ENCODE measurements at places on chromosomes 5 and 9.

GRCh38 chr5:22835686-22836085 lies 17.5 kb downstream of the CDH12 start:
- DNase-seq: no peak

DNA sequence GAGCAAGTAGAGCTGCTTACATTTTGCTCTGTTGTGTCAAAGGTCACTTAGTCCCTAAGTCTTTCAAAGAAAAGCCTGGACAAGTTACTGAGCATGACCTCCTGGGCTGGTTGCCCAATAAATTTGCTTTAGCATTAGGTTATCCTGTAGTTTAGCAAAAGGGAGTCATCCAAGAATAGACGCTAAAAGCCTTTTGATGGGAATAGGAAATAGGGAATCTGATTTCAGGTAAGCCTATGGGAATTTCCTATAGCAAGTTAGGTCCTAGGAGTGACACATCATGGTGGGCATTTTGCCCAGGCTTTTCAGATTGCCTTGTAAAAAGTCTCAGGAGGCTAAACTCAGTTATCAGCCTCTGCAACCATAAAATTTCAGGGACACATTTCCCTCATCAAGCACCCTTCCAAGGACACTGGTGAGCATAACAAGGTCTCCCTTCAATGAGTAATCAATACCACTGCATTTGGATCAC lies 67.6 kb upstream of the RANBP3L start:
- no peak for DNase-seq

- DNase-seq: no peak
Observed at GRCh38 chr5:15003511-15003920, 131.9 kb upstream of the ANKH start.

DNA sequence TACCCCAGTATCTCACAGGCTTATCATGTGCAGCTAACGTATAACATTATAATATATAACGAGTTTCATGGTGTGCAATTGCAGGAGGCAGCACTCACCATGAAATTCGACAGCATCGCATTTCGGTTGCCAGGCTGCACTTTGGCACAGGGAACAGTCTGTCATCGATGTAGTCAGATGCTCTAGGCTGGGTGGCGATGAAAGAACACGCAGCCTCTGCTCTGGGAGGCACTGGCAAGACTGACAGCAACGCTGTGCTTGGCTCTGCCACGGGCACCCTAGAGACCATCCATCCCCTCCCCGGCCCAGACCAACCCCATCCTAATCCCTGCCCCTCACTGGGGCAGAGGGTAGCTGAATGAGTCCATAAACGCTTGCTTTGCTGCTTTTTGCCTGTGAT lies 290.8 kb downstream of the MED10 start:
- no peak for DNase-seq

GRCh38 chr5:22596404-22596970 lies 256.7 kb downstream of the CDH12 start:
- no peak for DNase-seq

DNA sequence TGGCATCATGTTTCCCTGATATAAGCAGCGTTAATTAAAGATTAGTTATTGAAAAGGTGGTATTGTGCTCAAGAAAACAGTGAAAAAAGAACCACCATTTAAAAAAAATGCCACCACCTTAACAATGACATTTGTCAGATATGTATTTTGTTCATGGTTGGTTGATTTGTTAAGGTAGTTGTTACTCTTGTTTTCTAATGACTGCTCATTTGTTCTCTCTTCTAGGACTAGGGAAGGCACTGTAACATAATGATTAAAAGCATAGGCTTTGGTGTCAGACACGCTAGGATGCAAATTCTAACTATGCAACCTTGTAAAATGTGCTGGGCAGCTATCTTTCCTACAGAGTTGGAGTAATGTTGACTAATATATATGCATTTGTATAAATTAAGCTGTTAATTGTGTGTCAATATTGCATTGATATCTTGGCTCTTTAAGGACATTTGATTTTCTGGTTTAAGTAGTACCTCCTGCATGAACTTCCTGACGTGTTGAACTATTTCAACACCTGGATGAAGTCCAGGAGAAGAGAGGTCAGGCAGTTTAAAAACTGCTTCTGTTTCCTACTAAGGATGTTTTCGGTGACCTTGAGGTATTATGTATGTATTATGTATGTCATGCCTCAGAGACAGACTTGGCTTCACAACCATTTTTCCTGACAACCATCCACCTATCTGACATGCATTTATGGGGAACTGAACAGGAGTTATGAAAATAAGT lies 77.8 kb downstream of the MUSK start:
- DNase-seq: no peak

DNA sequence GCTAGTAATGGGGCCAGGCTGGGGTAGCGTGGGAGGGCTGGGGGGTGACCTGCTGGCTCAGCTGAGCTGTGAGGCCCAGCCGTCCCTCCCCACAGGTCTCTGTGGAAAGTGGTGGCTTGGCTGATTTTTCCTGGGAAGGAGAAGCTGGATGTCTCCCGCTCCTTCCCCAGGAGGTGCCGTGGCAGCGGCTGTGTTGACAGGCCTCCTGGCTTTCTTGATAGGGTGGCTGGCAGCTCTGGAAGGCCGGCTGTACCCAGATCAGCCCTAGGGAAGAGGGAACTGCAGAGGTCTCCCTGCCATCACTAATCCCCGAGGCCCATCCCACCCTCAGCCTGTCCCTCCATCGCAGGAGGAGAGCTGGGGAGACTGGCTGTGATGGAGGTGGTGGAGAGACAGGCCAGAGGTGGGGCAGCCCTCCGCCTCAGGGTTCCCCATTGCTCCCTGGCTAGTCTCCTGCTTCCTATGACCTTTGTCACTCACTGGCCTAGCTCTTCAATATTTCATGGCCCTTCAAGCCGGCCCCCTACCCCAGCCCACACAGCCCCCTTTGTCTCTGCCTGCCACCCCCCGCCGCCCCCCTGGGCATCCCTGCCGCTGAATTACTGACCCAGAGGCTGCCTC lies 6.8 kb downstream of the CXXC5 start:
- DNase-seq: no peak

DNA sequence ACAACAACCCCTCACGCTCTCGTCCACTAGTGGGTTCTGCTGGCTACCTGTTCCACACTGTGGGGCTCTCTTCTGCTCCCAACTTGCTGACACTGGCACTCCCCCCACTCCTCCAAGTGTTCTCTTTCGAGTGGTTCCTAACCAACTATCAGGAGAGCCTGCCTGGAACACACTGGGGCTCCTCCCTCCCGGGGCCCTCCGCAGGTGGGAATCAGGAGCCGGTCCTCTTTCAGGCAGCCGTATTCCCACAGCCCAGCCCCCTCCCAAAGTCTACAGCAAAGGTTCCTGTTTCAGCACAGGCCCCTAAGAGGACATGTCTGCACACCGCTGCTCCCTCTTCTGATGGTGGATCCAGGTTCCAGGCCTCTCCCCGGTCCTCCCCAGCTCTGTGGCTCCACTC lies 165.9 kb downstream of the FSTL4 start:
- no peak for DNase-seq

DNA sequence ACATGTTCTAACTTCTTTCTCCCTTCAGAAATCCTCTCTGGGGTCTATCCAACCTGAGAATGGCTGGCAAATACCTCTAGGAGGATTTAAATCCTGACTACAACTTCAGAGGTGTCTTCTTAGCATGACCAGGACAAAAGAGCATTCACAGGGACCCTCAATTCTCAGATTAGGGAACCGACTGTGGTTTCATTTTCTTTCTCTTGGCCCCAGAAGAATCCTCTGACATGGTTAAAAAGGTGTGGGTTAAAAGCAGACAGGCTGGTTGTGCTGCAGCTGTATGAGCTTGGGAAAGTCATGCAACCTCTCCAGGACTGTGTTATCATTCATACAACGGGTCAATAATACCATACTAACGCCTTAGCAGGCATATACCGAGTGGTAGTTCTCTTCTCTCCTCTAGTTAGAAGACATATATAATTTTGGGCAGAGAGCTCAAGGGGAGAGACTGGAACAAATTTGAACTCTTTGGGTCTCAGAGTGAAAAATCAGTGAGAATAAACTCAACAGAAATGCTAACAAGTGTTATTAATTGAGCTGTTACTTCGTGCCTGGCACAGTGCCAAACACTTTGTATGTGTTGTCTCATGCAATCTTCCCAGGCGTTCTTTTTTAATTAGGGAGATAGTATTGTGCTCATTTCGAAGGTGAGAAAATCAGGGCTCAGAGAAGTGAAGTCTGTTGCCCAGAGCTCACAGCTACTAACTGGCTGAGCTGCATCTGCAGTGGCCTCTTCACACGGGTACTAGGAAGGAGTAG lies 35.2 kb downstream of the INSYN2B start:
- no peak for DNase-seq

- DNase-seq: no peak
Observed at GRCh38 chr5:110899566-110900412, 161.0 kb downstream of the SLC25A46 start.

DNA sequence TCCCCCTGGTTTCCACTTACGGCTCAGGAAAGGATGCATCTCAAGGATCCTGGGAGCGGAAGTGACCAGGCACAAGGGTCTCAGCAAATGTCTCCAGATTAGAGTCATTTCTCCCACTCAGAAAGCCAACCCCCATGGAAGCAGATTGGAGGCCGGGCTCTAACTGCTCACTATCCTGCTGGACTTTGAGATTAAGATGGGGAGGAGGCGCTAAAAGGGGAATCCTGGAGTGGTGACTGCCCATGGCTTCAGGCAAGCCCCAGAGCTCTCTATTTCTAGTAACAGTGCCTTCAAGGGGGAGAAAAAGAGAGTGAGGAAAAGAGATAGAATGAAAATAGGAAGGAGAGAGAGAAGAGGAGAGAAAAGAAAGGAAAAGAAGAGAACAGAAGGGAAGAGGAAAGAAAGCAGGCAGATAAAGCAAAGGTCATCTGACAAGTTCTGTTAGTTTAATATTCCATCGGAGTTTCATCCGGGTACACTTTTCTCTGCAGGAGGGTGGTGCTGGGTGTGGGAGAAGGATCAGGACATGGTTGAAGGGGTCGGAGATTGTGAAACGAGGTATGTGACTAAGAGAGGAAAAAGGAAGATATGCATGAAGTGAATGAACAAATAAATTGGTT lies at the start of gene AGXT2:
Gene AGXT2 (minus strand): TSS at position 165 of the 620 bp plus-strand sequence. CDS start 57 bp downstream, at position 108.
- DNase-seq: no peak

- no peak for DNase-seq
Observed at GRCh38 chr9:7223981-7224380, 466.2 kb downstream of the KDM4C start.

GRCh38 chr9:134985451-134985850 lies 67.7 kb upstream of the FCN1 start:
- no peak for DNase-seq

DNA sequence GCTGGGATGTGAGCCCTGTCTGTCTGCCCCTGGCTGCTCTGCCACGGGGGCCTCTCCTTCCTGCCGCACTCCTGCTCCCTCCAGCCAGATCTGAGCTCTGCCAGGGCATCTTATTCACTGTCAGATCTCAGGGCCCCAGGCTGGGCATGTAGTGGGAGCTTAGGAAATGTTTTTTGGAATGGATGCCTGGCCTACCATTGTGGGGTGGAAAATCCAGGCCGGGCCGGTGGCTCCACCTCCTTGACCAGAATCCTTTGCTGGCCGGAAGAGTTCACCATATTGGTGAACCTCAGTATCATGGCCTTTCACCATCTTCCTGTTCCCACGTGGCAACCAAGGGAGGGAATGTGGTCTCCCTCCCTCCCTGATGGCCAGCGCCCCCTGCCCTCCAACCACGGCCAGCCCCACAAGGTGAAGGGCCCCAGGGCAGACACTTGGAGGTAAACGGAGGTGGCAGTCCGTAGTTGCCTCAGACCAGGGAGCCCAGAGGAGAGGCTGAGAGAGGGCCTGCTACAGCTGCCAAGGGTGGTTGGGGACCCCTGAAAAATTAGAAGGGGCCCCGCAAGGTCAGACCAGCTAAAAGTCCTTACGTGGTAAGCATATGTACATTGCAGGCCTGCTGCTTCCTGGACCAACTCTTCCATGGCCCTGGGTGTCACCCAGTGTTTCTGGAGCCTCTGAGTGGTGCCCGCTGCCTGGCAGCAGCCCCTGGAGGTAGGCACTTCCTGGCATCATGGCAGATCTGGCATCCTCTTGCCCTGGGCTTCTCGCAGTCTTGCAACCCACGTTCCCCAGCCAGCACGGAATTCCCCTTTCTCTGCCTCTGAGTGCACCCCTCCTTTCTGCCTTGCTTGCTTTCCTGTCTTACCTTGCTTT lies 153.3 kb downstream of the RGS3 start:
- DNase-seq: no peak

GRCh38 chr5:93343570-93343969 lies 237.4 kb downstream of the NR2F1-AS1 start:
- DNase-seq: no peak

GRCh38 chr9:107541523-107541922 lies 52.0 kb upstream of the KLF4 start:
- DNase-seq: no peak

- no peak for DNase-seq
Observed at GRCh38 chr5:57324181-57324580, 150.3 kb downstream of the GPBP1 start.

DNA sequence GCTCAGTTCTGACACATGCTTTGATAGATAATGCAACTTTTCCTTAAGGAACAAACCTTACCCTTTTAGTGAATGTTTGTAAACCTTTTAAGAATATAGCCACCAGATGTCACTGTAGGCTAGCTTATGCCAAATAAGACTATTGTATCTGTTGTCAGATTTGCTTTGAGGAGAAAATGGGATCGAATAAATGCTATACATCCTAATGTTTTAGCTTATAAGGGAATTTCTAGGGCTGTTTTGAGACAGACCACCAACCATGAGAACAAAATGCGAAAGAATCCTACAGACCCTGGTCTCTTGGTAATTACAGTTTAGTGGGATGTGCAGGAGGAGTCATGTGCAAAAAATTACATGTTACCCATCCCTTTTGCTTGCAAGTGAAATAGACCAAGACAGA lies 127.6 kb upstream of the NMUR2 start:
- no peak for DNase-seq

Data from esophagus squamous epithelium (tissue), 5 donors.